ENCODE measurements at places on chromosomes 7 and 10.

DNA sequence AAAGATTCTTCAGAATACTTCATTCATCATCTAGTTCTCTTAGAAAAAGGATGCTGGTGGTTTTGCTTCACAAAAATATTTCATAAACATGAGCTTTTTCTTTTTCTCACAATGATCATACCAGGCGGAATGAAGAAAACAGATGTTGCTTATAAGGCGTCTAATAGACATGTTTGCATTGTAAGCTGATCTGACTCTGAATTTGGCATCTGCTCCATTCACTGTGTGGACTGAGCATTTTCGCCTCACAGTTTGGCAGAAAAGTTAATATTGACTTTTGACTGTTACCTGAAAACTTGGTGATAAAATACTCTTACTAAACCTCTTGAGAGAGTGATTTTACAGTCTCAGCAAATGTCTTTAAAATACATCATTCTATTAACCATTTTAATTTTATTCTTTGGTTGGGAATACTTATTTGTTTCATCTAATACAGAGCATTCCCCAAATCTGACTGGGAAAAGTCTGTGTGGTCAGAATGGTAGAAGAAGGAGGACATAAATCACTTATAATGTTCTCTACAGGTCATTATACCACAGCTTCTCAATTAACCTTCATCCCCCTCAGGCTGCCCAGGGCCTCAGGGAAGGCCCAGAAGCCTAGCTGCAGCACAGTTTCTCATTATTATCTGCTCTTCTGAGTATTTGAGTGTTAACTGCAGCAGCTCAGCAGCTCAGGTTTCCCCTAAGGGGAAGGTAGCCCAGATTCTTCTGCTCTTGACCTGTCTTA, 121.6 kb upstream of the KAT6B start:
- DNase-seq: no peak

- DNase-seq: peak; percentile 57
Measured at GRCh38 chr7:71636329-71636728, 504.4 kb downstream of the GALNT17 start.

DNA sequence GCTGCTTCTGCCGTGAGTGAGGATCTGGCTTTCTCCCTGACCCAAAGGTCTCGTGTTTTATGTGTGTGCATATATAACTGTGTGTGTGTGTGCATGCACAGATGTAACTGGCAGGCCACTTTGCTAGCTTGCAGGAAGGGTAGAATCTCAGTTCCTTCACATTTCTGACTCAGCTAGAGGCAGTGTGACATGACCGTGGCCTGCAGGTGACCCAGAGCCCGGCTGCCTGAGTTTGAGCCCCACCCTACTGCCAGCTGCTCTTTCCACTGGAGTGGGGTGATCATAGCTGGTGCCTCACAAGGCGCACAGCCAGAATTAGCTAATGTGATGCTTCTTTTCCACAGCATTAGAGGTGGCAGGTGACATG, 9.3 kb upstream of the MYL7 start:
- DNase-seq: no peak

GRCh38 chr10:13915710-13916109, 328.9 kb downstream of the PRPF18 start:
- no peak for DNase-seq

- no peak for DNase-seq
Measured at GRCh38 chr7:150425670-150426069, 24.8 kb upstream of the GIMAP8 start.

DNA sequence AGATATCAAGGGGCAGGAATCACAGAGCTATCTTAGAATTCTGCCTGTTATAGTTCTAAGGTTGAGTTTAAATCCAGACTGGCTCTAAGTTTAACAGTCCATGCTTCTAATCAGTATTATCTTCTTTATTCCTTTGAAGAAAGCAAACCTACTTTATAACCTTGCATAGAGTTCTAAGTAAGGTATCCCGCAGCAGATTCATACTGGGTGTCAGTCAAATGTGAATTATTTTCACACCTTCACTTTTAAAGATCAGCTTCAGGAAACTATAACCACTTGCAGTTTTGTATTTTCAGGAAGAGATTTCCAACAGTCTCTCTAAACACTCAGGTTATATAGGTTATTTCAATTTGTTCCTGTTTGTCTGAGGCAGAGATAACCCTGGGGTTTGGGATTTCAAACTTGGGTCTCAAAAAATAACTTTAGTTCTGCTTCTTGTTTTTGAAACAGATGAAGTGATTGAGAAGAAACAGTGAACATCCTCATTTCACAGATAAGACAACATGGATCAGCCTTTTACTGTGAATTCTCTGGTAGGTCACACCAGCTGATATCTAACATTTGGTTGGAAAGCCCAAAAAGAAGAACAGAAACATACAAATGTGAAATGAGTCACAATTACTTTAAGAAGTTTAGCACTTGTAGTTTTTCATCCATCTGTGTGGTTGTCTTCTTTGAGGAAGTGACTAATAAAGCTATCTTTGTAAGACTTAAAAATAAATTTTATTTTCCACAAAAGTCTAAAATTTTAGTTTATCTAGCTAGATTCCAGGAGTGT, 21.4 kb downstream of the STAMBPL1 start:
- DNase-seq: no peak

DNA sequence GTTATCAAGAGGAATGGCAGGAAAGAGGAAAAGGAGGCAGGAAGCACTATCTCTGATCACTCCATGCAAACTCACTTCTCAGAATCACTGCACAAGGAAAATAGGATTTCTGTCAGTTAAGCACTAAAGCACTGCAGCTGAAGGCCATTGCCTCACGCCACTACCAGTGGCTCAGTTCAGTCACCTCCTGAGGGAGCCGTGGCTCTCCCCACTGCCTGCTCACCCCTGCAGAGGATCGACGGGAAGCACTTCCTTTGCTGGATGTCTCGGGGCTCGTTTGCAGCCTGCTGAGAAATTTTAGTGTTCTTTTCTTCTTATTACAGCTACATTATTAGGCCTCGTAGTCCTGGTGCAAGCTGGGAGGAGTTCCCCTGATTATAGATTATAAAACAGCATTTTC, 90.1 kb upstream of the ADCY1 start:
- DNase-seq: no peak

DNA sequence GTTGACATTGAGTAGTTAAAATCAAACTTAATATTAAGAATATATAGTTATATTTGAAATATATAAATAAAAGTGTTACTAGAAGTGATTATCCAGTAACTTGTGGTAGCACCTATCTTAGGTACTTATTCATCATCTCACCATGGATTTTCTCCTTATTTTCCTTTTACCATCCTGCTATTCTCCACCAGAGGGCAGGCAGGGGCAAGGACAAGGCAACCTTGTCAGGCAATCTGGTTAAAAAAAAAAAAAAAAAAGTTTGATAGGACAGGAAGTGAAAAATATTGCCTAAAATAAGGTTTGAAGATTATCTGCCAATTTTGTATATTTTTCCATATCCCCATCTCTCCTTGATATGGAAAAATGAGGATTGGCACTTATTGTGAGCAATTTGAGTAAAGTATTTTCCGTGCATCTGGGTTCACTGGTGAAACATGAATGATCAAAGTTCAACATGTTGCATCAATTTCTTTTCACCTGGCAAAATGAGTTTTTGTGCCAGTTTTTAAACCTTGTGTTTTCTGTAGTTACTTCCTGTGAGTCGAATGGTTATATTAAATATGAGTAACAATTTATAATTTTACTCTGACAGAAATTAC, 256.7 kb downstream of the AGMO start:
- DNase-seq: peak; percentile 19

- DNase-seq: peak; percentile 38
Measured at GRCh38 chr7:5557920-5558401, 134.3 kb upstream of the TNRC18 start.

DNA sequence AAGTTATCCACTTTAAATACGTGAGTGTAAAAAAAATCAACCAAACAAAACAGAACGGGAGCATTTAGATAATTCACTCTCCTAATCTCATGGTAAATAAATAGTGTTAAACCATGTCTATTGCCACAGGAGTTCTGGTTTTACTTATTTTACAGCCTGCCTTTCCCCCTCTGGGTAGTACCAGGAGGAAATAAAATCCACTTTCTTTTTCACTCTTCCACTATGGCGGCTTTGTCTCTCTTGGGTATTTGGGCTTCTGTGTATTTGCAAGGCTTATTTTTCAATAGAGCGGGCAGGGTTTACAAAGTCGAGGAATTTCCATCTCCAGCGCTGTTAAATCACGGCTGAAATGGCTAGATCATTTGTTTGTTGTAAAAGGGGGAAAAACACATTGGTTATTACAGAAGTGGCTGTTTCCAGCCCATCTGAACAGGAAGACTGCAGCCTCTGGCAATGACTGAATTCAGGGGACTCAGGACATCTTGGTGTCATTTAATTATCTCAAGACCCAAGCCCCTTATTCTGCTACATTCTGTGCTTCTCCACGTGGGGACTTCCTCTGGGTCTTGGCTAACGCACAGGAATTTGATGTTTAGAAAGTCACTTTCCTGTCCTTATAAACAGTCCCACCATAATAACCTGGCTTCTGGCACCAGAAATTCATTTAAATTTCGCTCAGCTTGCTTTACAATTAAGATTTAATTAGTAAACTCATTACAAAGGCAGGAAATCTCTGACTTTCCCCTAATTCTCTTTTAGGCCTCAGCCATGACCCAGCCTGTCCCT, 323.9 kb downstream of the GATA3 start:
- DNase-seq: no peak

GRCh38 chr7:140347218-140347617, 51.1 kb downstream of the SLC37A3 start:
- no peak for DNase-seq

DNA sequence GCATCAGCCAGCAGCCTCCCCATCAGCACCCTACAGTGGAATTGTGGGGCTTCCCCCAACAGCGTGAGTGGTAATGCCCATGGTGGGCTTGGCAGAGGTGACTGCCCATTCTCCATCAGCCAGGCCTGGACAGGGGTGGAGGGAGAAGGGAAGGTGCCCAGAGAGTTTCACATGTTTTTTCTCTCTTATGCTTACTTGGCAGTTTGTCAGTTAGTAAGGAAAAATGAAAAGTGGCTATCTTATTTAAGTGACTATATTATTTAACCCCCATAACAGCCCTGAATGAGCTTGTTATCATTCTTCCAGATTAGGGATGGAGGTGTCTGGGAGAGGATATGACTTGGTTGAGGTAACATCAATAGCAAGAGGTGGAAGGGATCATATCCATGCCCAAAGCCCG, 921.7 kb downstream of the GRID1 start:
- DNase-seq: no peak

- DNase-seq: no peak
Measured at GRCh38 chr10:97490592-97490991, 7.6 kb downstream of the MMS19 start.

DNA sequence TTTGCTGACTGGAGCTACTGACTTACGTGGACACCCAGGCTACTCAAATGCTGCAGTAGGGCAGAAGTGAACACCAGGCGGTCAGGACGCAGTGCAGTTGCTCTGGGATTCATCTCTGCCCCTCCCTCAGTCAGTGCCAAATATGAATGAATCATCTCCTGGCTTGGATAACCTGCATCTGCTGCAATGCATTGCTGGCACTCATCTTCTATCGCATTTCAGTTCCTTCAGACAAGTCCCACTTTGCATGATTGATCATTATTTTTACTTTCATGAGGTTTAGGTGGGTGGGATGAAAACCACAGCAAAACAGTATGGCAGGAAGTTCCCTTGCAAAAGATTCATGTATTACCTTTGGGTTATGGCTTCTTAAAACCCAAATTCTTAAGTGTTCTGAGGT, 224.6 kb upstream of the NRP1 start:
- no peak for DNase-seq

DNA sequence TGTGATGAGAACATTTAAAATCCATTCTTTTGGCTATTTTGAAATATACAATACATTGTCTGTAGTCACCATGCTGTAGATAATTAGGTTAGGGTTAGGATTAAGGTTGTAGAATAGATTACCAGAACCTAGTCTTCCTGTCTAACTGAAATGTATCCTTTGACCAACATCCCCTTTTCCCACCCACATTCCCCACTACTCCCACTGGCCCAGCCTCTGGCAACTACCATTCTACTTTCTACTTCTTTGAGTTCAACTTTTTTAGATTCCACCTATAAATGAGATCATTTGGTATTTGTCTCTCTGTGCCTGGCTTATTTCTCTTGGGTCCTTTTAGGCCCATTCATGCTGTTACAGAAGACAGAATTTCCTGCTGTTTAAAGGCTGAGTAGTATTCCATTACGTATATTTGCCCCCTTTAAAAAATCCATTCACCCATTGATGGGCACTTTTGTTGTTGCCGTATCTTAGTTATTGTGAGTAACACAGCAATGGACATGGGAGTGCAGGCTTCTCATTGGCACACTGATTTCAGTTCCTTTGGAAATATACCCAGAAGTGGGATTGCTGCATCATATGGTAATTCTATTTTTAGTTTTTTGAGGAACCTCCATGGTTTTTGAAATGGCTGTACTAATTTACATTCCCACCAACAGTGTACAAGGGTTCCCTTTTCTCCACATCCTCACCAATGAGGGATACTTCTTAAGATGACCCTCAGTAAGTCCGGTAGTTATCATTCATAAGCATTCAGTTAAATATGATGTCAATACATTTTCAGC, 104.0 kb downstream of the RALA start:
- no peak for DNase-seq

- no peak for DNase-seq
Measured at GRCh38 chr10:86314616-86315548, 51.7 kb downstream of the GRID1 start.

- no peak for DNase-seq
Measured at GRCh38 chr7:115719963-115720362, 310.6 kb downstream of the TFEC start.

DNA sequence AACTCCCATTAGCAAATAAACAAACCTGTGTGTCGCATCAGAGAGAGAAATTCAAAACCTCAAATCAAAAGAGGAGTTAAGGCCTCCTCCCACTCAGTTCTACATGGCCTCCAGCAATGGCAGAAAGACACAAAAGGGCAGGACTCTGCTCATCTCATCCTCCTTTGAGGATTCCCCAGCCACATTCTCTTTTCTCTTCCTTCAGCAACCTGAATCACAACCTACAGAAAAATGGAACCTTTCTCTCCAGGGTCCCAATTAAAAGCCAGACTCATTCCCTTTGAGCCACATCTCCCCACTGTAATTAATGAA, 7.9 kb downstream of the OSBPL3 start:
- DNase-seq: no peak

- DNase-seq: peak; percentile 63
Measured at GRCh38 chr10:124417895-124418725, 613 bp downstream of the OAT start.

DNA sequence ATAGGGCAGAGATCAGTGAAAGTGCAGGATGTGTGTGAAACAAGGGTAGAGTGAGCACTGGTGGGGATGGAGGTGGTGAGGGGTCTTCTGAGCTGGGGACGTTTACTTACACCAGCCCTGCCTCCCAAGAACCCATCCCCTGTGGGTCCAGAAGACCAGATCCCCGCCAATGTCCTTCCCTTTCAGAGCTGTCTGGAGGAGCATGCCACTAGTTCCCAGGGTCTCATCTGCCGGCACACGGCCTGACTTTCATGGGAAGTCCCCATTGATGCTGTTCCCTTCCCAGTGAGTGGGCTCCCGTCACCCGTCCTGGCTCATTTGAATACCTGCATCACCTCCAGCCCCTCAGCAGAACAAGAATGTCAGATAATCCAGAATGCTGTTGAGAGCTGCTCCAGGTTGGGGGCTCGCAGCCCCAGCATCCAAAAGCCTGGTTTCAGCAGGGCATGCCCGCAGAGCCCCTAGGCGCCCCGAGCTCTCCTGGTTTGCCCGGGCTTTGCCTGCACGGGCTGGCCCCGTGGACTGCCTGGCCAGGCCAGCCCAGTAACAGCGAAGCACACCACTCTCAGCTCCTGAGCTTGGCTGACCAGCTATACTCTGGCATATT, 246.7 kb downstream of the MGMT start:
- DNase-seq: no peak

Measured in large intestine (tissue), 12 donors.